ENCODE measurements at places on chromosomes 16 and 17.

DNA sequence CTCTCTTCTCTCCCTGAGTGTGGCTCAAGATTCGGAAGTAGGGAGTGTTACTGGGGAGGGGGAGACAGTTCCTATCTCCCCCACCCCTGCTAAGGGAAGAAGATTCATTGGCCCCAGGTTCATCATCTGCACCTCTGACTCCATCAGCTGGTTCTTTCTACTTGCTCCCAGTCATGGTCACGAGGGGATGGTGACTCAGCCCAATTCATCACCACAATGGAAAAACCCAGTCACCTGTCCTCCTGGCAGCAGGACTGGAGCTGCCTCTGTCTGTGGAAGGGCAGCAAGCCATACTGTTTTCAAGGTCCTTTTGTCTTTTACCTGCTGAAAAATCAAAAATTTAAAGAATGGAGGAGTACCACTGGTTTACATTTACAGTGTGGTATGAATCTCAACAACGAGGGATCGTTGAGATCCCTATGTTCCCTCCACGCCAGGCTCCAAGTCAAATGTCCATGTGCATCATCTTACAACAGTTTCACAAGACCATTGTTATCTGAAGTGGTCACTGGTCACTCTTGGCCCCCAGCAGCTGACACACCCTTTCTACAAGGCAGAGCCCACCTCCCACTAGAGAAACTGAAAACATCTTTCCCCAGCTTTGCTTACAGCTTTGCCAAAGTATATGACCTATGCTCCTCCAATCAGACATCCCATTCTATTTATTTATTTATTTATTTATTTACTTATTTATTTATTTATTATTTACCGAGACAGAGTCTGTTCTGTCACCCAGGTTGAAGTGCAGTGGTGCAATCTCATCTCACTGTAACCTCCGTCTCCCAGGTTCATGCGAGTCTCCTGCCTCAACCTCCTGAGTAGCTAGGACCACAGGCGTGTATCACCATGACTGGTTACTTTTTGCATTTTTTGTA is 40.4 kb upstream of the NDRG4 start:
- no peak for DNase-seq

GRCh38 chr16:88616320-88616719 is 22.1 kb upstream of the IL17C start:
- DNase-seq: no peak

DNA sequence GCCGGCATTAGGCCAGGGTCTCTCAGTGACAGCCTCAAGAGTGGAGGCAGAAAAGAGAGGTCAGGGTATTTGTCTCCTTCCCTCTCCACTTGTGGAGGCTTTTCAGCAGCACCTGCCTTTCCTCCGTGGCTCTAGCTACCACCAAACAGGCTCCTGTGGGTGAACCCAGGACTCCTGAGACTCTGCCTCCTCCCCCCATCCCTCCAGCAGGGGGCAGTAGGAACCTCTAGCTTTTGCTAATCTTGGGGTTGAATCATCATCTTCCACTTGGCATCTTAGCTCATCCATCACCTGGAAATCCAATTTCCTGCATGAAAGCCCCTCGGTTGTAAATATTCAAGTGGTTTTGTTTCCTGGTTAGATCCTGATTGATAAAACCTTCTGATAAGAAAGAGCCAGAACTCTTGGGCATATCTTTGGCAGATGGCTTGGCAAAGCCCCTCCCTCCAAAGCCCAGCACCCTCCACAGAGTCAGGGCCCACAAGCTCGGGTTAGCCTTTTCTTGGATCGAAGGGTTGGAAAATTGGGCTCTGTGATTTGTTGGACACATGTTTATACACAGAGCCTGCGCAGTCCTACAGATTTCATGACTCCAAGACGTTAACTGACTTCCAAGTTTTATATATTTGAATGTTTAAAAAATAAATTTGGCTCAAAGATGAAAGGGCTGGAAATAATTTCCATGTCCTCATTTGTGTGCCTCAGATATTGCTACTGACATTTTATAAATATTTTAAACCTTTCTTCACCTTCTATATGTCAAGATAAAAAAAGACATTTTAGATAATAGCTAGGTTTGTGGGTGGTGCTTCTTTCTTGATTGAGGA is 322.1 kb downstream of the MAP2K4 start:
- DNase-seq: no peak

GRCh38 chr16:85149776-85150175 is 37.5 kb upstream of the CIBAR2 start:
- peak; percentile 56 for DNase-seq

- no peak for DNase-seq
These were observed 37.2 kb downstream of the ACSM1 start for GRCh38 chr16:20660325-20660724.

GRCh38 chr16:17106243-17106791 is 364.4 kb downstream of the XYLT1 start:
- no peak for DNase-seq

GRCh38 chr16:68360956-68361355 is 50.1 kb downstream of the PRMT7 start:
- no peak for DNase-seq

- no peak for DNase-seq
These were observed 213.2 kb downstream of the IRX3 start for GRCh38 chr16:54073356-54073755.

DNA sequence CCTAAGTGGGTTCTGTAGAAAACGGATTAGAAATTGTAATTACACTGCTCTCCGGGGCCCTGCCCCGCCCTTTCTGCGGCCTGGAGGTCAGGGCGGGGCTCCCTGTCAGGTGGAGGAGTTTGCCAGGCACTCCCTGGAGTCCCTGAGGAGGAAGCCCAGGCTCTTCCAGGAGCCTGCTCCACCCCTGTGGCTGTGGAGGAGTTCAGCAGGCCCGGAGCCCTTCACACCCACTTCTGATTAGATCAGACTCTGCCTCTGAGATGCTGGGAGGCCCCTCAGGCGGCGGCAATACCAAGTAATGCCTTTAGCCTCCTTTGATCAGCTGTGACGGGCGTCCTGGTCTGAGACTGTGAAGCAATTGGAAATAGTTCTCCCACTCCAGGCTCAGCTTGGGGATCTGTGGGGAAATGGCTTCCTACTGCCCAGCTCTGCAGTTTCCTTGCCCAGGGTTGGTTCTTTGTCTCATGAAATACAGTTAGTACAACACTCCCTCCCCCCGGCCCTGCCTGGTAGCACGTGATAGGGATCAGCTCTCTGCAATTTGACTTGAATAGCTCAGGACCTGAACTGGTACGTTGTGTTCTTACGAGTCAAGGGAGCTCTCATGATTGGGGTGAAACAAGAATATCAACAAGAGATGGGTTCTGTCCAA is 22.3 kb downstream of the BAIAP2 start:
- DNase-seq: no peak

- no peak for DNase-seq
These were observed 264.7 kb downstream of the CDH13 start for GRCh38 chr16:82891424-82891823.

DNA sequence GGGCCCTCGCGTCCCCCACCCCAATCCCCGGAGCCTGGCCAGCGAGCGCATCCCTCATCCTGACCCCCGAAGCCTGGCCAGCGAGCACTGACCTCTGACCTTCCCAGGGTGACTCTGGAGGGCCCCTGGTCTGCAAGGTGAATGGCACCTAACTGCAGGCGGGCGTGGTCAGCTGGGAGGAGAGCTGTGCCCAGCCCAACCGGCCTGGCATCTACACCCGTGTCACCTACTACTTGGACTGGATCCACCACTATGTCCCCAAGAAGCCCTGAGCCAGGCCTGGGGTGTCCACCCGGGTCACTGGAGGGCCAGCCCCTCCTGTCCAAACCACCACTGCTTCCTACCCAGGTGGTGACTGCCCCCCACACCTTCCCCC is 2.3 kb downstream of the TPSD1 start:
- DNase-seq: no peak

DNA sequence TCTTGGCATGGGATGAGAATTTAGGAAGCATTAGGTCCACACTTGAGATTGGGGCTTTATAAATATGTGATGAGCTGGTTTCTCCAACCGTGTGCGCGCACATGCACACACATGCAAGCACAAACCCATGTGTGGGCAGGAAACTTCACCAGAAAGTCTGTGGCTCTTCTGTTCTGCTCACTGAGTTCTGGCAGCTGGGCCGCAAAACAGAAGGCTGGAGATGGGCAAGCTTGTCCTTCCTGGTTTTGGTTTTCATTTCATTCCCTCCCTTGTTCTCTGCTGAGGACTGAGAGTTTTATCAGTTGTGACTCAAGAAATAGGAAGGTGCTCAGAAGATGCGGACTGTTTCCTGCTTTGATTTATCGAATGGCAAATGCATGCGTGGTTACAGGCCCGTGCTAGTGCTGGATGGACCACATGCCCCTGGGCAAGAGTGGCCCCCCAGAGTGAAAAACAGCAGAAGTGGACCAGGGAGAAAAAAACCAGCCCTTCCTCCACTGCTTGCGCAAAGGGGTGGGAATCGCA is 14.1 kb downstream of the MAP3K14 start:
- DNase-seq: no peak

DNA sequence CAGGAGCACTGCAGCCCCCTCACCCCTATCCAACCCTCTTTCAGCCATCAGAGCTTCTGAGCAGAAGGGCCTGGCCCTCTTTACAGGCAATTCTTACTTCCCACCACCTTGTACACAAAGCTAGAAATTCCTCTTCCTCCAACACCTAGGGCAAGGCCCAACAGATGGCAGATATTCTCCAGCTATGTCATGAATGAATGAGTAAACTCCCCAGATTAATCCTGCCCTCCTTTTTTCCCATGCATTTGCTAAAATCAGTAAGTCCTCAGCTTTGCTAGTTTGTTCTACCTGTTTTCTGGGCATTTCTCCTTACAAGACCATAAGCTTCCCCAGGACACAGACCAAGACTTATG is 20.4 kb upstream of the MRPS23 start:
- no peak for DNase-seq

GRCh38 chr16:80230328-80231120 is 310.3 kb upstream of the DYNLRB2 start:
- DNase-seq: no peak

GRCh38 chr17:81303385-81303784 is 8.3 kb upstream of the SLC38A10 start:
- no peak for DNase-seq

DNA sequence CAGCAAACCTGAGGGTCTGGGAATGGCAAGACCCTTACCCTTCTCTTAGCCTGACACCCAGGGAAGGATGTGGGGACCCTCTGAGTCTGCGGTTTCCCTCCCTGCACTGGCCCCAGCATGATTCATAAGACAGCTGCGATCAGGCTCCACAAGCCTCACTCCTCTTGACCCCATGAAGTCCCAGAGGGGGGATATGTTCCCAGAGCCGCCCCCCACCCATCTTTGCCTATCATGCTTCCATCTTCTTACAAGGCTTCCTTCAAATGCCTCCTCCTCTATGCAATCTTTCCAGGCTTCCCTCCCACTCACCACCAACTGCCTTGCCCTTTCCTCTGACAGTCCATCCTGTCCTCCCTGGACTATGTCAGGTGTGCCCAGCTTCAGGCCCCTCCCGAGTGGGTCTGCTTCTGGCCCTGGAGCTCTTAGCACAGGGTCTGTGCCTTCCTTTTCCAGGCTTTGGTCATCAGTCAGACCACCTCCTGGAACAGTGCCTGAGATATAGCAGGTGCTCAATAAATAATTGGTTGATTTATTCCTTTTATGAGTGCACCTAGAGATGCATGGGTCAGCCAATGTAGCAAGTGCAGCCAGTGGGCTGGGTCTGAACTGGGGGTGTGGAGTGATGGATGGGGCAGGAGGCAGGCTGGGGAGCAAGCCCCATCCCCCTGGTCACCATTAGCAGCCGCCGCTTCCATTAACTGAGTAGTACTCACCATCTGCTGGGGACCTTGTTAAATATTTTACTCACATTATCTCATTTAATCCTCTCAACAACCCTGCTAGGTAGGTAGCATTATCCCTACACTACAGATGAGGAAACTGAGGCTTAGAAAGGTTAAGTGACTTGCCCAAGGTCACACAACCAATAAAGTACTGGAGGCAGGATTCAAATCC is 8.4 kb downstream of the DLX3 start:
- no peak for DNase-seq

GRCh38 chr16:31833047-31833446 is 40.6 kb upstream of the ZNF267 start:
- no peak for DNase-seq
